NCI-H1417 treated with DMSO at 0.1 percent for 48 hours (cell line): ENCODE measurements at places on chromosomes 16 and 17.

- DNase-seq = no peak
These were observed 31.1 kb upstream of the CCR7 start for GRCh38 chr17:40596261-40596919.

DNA sequence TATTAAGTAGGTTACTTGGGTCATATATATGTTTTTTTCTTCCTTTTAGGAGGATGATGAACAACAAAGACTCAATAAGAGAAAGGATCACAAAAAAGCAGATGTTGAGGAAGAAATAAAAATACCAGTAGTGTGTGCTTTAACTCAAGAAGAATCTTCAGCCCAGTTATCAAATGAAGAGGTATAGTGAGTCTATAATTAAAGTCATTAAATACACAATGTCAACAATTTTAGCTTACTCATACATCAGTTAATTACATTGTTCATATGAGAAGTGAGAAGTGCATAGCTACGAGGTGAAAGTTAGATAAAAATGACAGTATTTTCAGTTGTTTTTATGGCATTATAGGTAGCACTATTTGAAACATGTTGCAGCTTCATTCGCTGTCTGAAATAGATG lies 65.2 kb downstream of the NUP88 start:
- no peak for DNase-seq

DNA sequence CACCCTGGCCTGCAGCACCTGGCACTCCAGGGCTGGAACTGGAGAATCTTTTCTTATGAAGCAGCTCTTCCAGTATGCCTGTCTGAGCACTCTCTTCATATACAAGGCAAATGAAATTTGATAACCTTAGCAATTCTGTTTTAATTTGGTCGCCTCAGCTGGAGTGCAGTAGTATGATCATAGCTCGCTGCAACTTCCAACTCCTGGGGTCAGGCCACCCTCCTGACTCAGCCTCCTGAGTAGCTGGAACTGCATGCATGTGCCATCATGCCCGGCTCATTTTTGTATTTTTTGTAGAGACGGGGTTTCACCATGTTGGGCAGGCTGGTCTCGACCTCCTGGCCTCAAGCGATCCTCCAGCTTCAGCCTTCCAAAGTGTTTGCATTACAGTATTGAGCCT lies 140.8 kb upstream of the CHMP6 start:
- no peak for DNase-seq

- no peak for DNase-seq
These were observed 6.1 kb upstream of the G6PC1 start for GRCh38 chr17:42894283-42895184.

DNA sequence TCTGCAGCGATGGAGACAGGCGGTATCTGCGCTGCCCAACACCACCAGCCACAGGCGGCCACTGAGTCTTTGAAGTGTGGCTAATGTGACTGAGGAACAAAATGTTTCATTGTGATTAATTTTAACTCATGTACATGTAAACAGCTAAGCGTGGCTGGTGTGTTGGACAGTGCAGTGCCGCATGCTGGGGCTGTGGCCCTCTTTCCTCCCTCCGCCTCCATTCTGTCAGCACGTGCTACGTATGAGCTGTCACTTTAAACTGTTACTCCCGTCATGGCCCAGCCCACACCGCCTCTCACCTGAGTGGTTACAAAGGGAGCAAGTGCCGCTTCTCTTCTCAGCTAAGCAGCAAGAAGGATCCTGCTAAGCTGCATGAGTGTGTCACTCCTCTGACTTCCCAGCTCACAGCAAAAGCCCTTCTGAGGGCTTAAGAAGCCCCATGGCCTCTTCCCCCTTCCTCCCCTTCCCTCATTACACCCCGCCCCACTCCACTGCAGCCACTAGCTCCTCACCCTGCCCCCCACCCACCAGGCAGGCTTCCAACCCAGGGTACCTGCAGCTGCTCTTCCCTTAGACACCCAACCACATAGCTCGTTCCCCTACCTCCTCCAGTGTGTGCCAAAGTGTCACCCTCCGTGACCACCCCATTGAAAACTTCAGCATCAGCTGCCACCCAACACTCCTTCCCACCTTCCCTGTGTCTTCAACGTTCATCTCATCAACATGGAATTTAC lies 15.0 kb downstream of the HASPIN start:
- no peak for DNase-seq
